Activated gamma-delta T cell (primary cell): ENCODE measurements at places on chromosomes 6 and 20.

DNA sequence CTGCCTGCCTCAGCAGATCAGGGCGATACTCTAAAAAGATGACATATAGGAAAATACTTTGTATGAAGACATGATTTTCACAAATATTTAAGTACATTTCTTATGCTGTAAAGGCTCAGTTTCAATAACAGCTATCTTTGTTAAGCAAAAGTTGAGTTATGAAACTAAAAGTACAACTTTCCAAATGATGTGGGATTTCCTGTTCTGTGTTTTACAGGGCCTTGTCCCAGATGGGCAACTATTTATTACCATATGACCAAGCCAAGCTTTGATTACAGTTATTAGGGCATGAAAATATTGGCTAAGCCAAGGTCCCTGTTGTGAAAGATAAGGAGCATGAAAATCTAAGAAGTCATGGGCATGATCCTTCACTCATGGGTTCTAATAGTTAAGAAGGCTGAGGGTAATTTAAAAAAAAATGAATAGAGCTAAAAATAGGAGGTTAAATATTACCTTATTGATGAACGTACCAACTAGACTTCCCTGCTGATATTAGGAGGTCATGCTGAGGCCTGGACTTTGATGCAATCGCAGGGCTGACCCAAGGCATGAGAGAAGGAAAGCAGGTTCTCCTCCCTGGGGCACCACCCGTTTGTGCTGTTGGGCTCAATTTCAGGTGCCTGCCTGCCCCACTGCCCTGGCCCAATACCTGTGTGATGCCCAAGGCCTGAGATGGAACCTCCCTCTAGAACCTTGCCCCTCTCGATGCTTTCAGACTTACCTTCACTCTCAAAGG, 294.4 kb upstream of the PRDM1 start:
- DNase-seq = no peak

- DNase-seq = peak; percentile 37
These were observed 4.2 kb downstream of the PRSS16 start for GRCh38 chr6:27251606-27252251.

DNA sequence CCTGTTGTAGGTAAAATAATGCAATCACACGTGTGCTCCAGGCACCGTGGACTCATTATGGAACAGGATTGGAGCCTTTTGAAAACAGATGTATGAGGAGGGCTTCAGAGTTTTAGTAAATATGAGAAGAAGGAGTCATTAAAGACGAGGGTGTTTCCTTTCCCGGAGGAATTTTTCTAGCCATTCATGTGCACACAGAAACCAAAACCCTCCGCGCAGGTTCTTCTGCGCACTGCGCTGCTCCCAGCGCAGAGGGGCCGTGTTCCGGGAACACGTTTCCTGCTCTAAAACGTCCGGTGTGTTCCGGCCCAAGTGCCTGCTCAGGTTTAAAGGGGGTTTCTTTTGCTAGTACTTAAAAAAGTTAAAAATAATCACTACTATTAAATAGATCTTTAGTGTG, 11.6 kb downstream of the GPR31 start:
- no peak for DNase-seq

GRCh38 chr6:108872141-108872557, 23.9 kb downstream of the ARMC2 start:
- DNase-seq = no peak

DNA sequence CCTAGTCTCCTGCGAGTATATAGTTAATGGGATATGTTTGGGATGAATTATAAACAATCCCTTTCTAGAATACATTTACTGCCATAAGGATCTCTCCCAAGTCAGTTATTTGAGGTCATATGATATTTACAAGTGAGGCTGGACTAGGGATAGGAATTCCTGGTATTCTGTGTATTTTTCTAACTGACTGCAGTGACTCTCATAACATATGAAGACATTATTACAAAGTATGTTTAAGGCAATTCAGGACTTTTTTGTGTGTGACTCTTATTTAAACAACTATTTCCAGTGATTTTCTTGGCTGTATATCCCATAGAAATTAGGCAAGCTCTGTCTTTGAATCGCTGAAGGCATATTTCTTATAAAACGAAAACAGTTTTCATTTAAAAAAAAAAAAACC, 18.4 kb upstream of the TNFAIP3 start:
- no peak for DNase-seq

DNA sequence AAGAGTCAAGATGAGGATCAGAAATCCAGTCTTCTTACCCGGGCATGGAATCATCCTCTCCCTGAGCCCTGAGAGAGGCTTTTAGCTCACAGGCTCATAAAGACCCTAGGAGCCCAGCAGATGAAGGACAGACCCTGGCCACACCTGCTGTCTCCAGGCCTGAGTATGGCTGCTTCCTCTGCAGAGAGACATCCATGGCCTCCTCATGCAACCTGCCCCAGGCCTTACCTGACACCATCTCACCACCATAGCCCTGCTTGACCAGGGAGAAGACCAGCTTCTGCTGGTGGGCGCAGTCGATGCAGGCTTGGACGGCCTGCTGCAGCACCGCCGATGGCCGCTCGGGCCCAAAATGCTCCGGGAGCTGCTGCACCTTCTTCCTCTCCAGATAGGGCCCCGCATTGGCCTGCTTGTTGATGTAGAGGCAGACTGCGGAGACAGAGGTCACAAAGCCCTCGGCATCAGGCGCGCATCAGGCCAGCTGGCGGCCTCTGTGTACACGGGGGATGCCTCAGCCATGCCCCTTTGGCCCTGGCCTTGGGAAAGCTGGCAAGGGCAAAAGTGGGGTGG, 77.6 kb downstream of the SCML4 start:
- no peak for DNase-seq

DNA sequence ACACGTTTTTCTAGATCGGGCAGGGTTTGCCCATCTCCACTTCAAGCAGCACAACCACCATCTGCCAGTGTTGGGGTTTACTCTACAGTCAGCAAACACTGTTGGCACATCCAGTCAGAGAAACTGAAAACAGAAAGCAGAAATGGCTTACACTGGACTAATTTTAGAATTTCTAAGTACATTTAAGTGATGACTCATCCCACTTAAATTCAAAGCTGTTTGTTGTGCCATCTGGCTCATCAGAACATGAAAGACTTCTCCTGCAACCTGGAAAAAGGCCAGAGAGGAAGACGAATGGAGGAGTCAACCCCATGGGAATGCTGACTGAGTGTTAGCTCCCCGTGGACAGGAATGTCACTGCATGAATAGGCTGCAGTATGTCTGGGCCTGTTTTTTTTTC, 21.8 kb downstream of the FAM209B start:
- DNase-seq = no peak

GRCh38 chr20:9475456-9475855, 38.9 kb upstream of the LAMP5 start:
- no peak for DNase-seq

- DNase-seq = no peak
These were observed 318.5 kb upstream of the JARID2 start for GRCh38 chr6:14927398-14927797.

GRCh38 chr20:47304287-47304686, 52.2 kb downstream of the ZMYND8 start:
- DNase-seq = no peak

DNA sequence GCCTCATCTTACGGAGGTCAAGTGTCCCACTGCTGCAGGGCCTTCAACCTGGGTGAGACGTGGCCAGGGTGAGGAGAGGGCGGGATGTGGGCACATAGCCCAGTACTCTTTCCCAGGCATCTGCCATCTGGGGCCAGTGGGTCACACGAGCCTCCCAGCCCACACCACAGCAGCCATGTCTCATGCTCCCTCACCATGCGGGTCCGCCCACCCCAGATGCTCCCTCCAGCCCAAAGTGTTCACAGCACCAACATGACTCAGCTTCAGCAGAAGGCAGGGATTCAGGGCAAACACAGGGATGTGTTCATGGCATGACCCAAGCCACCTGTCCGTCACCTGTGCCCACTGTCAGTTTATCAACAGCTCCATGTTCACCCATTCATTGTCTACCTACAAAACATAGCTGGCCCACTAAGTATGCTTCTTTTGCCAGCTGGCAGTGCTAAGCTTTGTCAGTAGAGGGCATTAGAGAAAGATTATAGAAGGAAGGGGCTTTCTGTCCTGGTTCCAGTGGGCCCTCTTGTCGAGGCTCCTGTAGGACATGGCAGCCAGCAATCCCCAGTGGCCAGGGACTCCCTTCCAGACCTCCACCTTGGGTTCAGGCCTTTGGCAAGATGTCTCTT, 109.2 kb downstream of the FOXF2 start:
- no peak for DNase-seq

DNA sequence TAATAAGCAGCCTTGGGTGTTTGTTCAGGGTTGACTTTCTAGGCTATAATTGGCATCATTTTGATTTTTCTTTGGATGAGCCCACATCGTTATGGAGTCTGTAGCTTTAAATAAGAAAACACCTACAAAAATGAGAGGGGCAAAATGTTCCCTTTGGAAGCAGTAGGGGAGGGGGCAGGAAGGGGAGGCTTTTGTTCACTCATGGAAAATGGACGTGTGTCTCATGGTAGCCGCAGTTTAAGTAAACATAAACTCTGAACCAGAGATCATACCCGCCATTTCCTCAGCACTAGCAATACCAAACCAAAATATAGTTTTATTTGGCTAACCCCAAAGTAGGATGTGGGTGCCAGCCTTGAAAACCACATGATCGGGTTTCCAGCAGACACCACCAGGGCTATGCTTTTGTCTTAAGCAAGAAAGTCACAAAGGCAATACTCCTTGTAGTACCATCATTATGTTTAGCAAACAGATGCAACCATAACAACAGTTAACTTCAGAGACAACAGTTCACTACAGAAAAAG, 572.5 kb upstream of the JAG1 start:
- no peak for DNase-seq

- no peak for DNase-seq
These were observed 57.4 kb upstream of the SASH1 start for GRCh38 chr6:148285205-148285604.

DNA sequence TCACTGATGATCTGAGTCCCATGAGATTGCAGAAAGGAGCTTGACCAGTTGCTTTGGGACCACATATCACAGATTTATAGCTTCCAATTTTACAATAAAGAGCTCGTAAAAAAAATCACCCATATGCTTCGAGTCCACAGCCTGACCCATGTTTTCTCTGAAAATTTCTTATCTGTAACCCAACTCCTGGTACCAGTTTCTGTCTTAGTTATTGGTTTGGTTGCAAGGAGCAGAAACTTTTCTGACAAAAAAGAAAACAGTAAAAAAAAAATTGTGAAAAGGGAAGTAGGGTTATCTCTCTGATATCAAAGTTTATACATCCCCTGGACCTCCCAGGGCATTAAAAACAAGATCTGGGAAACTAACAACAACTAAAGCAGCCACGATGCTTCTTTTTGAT, 30.8 kb upstream of the BPIFA2 start:
- no peak for DNase-seq

DNA sequence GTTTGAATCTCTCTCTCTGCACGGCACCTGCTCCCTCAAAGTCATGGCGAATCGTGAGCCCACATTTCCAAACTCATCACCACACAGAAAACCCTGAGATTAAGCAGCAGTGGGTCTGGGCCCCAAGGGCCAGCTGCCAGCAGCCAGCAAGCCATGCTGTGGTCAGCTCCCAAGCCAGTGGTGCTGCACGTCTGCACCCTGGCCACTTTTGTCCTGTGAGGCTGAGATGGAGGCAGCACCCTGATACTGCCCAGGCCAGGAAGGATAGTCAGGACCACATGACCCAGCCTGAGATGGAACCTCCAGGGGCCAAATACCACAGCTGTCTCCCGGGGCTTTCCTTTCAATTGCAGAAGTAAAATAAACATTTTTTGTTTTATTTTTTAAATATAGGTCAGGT, 93.9 kb downstream of the PRND start:
- DNase-seq = no peak

DNA sequence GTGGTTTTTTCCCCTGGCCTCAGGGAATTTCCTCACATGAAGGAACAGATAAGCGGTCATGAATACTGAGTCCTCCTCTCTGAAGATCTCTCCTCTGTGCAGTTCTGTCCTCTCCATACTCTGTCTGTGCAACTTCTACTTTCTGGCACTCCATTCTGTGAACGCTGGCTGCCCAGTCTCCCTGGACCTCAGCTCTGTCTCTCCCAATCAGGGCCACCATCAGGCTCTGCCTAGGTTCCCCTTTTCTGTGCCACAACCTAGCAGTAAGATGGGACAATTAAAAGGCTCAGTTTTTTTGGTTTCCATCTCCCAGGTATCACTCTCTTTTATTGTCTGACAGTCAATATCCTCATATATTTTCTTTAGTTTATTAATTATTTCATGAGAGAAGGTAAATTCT, 4.8 kb upstream of the ADGB start:
- no peak for DNase-seq

- DNase-seq = no peak
These were observed 351.2 kb upstream of the MAP3K7 start for GRCh38 chr6:90938122-90938521.
